Caco-2 (cell line): ENCODE measurements at places on chromosomes 4 and X.

DNA sequence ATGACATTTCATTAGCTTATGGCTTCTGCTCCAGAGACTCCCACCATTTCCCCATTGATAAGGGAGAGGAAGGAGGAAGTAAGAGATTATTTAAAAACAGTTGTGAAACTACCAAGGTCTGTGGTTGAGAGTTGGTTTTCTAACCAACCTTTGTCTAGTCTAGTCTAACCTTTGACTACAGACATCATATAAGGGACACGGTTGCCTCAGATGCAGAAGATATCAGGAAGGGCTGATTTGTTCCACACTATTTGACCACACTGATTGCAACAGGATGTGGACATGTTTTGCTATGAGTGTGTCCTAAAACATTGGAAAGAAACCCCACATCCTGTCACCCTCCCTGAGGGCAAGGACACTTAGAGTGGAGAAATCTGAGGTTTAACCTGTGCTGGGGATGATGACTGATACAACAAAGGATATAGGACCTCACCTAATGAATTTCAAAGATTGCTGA, 53.0 kb downstream of the COQ2 start:
- H3K27me3 ChIP-seq = no peaks in the 10 kb centered on the region
- no peak for DNase-seq
- H3K4me1 ChIP-seq = peaks cover 9% of the 10 kb centered on the region
- H3K27ac ChIP-seq = no peak overlapping the region
- H3K36me3 ChIP-seq = no peaks in the 10 kb centered on the region

DNA sequence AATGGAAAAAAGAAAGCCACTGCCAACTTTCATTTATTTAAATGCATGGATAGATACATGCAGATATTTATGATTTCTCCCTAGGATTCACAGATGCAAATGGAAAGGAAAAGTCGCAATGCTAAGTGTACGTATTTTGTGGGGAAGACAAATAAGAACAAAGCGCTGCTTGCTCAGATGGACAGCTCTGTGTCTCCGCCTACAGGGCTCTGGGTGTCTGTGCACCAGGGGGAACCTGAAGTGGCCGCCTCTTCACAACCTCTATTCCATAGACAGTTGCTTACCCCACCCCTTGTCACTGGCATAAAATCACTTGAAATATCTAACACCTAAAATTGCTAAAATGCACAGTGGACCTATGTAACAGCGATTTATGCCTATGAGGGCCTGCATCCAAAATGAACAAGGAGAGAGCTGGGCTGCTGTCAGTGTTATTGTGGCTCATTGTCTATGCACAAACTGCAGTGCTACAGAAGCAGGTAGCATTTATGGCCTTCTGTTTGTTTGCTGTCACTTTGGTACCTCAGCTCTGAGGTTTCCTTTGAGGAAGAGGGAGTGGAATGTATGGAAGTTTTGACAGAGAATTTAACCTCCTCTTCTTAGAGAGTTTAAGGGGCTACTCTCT, 58.6 kb upstream of the PAGE1 start:
- no peaks in the 10 kb centered on the region for H3K36me3 ChIP-seq
- H3K4me3 ChIP-seq = no peak overlapping the region
- H3K27ac ChIP-seq = no peak overlapping the region
- DNase-seq = peak; percentile 35
- H3K4me1 ChIP-seq = peaks cover 11% of the 10 kb centered on the region; the same call in 1 of the 2 replicates
- no peaks in the 10 kb centered on the region for H3K27me3 ChIP-seq

GRCh38 chr4:384311-385010, 46.8 kb downstream of the ZNF141 start:
- no peak overlapping the region for H3K4me3 ChIP-seq
- no peaks in the 10 kb centered on the region for H3K4me1 ChIP-seq
- DNase-seq = no peak
- H3K36me3 ChIP-seq = no peaks in the 10 kb centered on the region

DNA sequence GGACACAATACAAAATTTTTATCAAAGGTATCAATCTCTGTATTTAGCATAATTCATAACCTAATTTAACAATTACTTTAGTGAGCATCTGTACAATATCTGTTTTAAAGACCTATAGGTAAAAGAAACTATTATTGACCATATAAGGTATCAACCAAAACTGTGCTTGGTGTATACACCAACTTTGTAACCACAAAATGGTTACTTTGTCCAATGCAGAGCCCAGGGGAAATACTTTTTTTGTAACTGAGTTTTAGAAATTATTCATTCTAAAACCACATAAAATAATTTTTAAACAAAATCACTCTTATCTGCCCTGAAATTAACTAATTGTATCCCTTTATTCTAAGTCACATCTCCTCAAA, 5.0 kb downstream of the CXXC4 start:
- no peak for DNase-seq
- no peaks in the 10 kb centered on the region; the same call in 1 of the 2 replicates for H3K27me3 ChIP-seq
- peaks cover 19% of the 10 kb centered on the region for H3K4me1 ChIP-seq
- no peak overlapping the region for H3K4me3 ChIP-seq
